Tracheal epithelial cell (primary cell): ENCODE measurements at places on chromosomes 11 and 22. TPM values are rescaled to one million over a fixed set of nuclear protein-coding genes. Genes with fewer than 3 reads are reported as not detected.

Gene FXYD2
- total RNA-seq: 0.64 and 59.8 TPM in 2 replicates

Gene OR51I1
- total RNA-seq: 0.24 TPM in 1 of 2 replicates, not detected in the other

Gene OR4C15
- not detected in 2 replicates for total RNA-seq

Gene DHCR7
- total RNA-seq: 62.7 and 76.6 TPM in 2 replicates

Gene KCNJ4
- not detected in 2 replicates for total RNA-seq

Gene NRXN2
- not detected in 2 replicates for total RNA-seq

Gene HPX
- 0.85 TPM in 1 of 2 replicates, not detected in the other for total RNA-seq

Gene CATSPER1
- under 0.01 TPM in 1 of 2 replicates, not detected in the other for total RNA-seq

Gene EFCAB6
- under 0.01 and 1.1 TPM in 2 replicates for total RNA-seq

Gene OR52R1
- total RNA-seq: not detected in 2 replicates
